ENCODE measurements at places on chromosomes 7 and 10. TPM values are rescaled to one million over a fixed set of nuclear protein-coding genes. Genes with fewer than 3 reads are reported as not detected.

ITGB1 gene
- 527 TPM for polyA plus RNA-seq

MOGAT3 gene
- not detected for polyA plus RNA-seq

AKR1C8 gene
- polyA plus RNA-seq = not detected

SH2B2 gene
- polyA plus RNA-seq = 5.3 TPM

DNA sequence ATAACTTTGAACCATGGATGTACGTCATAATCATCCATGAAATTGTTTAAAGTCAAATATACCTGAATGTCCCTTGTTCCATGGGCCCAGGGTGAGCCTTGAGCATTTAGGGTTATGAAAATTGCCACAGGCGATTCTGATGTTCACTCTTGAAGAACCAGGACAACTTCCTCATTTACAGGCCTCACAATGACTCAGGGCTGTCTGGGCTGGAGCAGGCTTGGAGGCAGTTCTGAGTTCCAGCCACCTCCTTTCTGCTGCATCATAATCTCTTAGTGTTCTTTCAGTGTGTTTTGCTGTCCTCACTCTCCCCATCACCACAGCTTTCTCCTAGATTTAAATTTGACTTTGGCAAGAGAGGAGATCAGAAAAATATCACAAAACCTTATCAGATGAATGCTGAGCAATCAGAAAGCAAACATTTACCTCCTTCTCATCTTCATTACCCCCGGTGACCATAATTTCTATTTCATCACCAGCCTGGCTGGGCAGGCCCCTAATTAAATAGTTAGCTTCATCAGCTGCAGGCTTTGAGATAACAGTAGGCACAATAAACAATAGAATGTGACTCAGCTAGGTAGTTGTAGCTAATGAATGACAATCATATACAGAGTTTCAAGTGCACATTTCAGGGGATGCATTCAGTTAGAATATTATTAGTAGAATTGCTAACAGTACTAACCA, 571.0 kb downstream of the SH2D4B start:
- DNase-seq = no peak

DNA sequence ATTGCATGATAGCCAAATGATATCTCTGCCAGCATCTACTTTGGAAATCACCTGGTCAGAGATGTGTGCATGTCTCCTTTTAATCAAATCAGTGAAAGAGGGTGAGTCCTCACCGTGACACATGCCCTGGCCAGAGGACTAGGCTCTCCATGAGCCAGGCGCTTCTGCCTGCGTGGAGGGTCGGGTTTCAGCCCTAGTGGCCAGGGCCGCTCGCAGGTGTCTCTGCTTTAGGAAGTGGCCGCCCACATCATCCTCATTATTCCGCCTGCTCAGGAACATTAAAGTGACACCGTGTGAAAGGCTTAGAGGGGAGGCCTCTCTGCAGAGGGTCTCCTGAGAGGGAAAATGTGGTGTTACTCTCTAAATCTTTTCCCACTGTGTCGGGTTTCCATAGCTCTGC, 173.6 kb upstream of the PRKCQ start:
- no peak for DNase-seq
